ENCODE measurements at places on chromosomes 4 and X. TPM values are rescaled to one million over a fixed set of nuclear protein-coding genes. Genes with fewer than 3 reads are reported as not detected.

TBCK gene
- total RNA-seq, result 87.6 TPM

DNA sequence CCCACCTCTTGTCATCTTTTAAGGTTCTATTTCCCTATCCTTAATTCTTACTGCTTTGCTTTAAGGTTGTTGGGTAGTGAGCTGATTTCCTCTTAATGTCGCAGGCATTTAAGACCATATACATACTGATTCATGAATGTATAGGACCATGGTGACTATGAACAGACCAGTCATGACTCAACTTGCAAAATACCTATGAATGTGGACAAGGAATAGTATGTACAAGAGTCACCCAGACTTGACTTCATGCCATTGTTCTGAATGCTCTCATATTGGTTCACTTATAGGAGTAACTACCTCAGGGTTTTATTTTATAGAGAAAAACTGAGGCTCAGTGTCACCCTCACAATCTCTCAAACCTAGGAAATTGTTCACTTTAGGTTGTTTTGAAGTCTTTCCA, 44.3 kb downstream of the CCNG2 start:
- peaks cover 18% of the 10 kb centered on the region for H3K4me1 ChIP-seq
- no peak for DNase-seq
- no peak overlapping the region for H3K27ac ChIP-seq
- H3K36me3 ChIP-seq, result no peaks in the 10 kb centered on the region
- H3K4me3 ChIP-seq, result no peak overlapping the region

SNCA gene
- 1.3 TPM for total RNA-seq

GLOD5 gene
- total RNA-seq, result not detected

MAGEA10 gene
- not detected for total RNA-seq

GRCh38 chr4:3247399-3248177, 1.4 kb upstream of the MSANTD1 start:
- H3K4me1 ChIP-seq, result no peaks in the 10 kb centered on the region
- H3K4me3 ChIP-seq, result no peak overlapping the region
- H3K36me3 ChIP-seq, result no peaks in the 10 kb centered on the region
- no peak overlapping the region for H3K27ac ChIP-seq
- DNase-seq, result no peak

GRCh38 chr4:6277139-6277802, 7.6 kb downstream of the WFS1 start:
- no peaks in the 10 kb centered on the region for H3K27me3 ChIP-seq
- H3K4me3 ChIP-seq, result no peak overlapping the region

SSX2 gene
- not detected for total RNA-seq

RRH gene
- 0.64 TPM for total RNA-seq

- no peaks in the 10 kb centered on the region for H3K27me3 ChIP-seq
- no peak overlapping the region for H3K27ac ChIP-seq
- DNase-seq, result peak; percentile 50
- H3K4me1 ChIP-seq, result peaks cover 12% of the 10 kb centered on the region
Observed at GRCh38 chrX:43655151-43656004, 721 bp upstream of the MAOA start.

DNA sequence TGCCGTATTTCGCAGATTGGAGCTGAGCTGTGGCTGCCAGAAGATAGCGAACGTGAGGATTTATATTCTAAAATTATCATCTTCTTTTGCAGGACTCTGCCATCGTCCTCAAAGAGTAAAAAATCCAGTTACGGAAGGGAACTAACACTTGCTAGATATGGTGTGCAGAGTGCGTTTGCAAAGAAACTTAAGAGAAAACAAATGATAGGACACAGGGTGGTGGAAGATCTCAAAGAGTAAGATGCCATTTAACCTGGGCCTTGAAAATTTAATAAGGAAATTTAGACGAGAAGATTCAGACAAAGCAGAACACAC, 566 bp downstream of the LARP7 start:
- no peaks in the 10 kb centered on the region for H3K27me3 ChIP-seq
- H3K27ac ChIP-seq, result peak overlapping the region; percentile 84
- H3K4me3 ChIP-seq, result peak overlapping the region; percentile 74
- H3K36me3 ChIP-seq, result peaks cover 7% of the 10 kb centered on the region
